ENCODE measurements at places on chromosomes 2 and 18.

DNA sequence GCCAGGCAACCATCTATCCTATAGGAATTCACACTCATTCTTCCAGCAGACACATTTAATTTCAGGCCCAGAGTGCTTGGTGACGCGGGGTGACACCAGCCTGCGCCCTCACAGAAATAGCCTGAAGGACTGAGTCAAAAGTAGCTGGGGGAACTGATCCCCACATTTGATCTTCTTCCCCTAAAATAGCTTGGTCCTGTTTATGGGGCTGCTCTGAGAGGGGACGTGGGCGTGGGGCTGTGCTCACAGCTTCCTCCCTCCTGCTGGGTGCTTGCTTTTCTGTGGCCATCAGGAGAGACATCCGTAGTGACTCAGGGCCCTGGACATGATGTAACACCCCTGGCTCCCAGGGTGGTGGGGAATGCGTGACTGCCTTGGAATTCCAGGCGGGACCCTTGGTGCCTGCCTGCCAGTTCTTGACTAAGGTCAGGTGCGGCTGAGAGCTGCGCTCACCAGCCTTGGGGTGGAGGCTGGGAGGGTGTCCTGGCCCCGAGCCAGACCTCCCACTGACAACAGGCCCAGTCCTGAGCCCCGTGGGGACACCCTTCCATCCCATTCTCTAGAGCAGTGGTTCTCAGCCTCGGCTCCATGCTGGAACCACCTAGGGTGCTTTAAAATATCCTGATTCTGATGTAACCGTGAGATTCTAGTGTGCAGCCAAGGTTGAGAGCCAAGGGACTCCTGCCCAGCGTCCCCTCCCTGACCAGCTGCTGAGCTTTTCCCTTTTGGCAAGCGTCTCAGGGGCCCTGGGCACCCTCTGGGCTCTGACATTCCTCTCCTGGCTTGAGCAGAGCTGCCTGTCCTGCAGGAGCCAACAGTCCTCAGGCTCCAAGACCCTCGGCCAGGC is 47.4 kb upstream of the SMAD7 start:
- DNase-seq = no peak

DNA sequence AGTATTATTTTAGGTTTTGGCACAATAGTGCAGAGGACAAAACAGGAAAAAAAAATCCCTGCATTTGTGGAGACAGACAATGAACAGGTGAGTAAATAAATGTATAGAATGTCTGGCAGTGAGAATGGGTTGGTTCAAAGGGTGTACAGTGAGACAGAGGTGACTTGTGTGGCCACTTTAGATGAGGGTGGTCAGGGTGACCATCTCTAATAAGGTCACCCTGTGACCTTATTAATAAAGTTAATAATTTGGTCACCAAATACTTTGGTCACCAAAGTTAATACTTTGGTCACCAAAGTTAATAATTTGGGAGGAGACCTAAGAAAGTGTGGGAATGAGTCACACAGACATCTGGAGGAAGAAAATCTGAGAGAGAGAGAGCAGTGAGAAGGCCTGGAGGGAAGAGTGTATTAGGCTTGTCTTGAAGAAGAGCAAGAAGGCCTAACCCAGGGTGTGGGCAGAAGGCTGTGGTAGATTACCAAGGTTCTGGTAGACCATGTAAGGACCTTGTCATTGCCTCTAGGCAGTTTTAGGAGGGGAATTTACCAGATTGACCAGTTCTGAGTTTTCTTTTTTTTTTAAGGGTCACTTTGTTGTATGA is 1368.4 kb upstream of the CELF4 start:
- no peak for DNase-seq

DNA sequence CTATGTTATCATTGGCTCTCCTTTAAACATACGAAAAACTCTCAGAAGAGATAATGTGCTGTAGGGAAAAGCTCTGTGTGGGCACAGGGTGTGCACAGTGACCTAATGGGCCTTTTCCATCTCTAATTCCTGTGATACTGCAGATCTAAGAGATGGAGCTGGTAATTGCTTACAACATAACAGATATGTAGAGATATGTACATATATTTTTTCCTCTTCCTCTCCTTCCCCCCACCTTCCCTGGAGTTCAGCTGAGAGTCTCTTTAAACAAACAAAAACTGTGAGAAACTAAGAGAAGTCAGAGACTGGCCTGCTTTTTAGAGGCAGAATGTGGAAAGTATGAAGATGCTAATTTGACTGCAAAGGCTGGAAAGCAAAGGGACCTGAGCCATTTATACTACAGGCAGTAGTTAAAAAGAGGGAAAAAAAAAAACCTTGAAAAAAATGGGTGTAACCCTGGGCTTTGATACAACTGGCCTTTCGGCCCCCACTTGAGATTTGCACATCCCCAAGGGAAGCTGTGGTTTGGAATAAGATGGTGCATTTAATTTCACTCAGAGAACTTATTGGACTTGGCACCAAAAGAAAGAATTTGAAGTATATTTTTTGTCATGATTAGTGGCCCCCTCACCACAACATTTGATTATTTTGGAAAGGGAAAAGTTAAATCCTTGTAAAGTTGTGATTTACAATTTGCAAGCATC is 502.2 kb upstream of the ZEB2 start:
- no peak for DNase-seq

- no peak for DNase-seq
Measured at GRCh38 chr2:105324101-105324500, 5.4 kb downstream of the TGFBRAP1 start.

- DNase-seq = no peak
Measured at GRCh38 chr2:224492531-224492930, 90.6 kb upstream of the FAM124B start.

DNA sequence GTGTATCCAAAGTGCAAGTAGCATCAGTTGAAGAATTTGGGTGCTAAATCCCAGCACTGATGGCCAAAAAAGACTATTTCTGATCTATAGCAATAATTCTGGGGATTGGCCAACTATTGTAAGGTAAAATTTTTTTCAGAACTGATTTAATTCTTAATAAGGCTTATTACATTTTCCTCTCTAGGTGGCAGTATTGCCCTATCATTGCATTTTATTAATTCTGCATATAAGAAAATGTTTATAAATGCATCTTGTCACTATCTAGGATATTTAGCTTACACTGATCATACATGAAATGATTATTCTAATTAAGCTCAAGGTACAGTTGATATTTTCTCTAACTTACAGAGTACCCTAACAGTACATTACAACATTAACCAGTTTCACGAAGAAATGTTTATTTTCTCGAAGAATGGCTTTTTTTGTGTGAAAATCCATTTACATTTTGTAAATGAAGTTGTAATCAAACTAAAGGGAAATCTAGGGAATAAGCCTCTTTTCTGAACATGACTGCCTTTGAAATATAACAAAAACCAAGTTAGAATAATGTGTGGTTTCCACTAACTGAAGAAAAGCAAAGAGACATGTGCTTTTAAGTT is 11.0 kb downstream of the TTN start:
- no peak for DNase-seq

DNA sequence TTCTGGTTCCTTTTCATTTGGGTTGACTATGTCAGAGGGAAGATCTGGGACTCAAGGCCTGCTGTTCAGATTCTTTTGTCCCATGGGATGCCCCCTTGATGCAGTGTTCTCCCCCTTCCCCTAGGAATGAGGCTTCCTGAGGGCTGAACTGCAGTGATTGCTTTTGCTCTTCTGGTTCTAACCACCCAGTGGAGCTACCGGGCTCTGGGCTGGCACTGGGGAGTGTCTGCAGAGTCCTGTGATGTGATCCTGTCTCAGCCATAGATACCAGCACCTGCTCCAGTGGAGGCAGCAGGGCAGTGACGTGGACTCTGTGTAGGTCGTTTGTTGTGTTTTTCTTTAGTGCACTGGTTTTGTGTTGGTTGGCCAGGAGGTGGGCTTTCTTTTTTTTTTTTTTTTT is 32.1 kb upstream of the RHOB start:
- DNase-seq = no peak

DNA sequence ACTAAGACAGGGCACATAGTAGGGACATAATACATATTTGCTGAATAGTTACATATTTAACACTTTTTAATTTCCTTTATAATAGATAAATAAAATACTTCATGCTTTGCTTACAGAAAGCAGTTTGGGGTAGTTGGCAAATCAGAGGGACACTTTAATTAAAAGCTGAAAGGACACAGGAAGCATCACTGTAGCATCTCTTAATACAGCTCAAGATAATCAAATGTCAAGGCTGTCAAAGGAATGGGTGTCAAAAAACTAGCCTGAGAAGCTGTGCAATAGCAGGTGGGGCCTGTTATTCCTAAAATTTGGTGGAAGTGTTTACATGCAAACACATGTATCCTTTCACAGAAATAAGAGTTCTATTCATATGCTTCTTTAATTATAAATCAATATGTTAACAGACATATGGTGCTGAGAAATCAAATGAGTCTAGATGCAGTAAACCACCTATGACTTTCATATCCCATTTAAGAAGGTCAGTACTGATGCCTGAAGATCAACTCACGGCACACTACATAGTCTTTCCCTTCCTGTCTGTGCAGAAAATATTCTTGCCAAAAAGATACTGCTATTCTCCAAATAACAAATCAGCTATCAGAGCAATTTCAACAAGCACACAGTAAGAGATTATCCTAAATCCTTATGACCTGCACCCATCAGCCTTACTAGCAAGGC is 174.6 kb downstream of the STK39 start:
- DNase-seq = no peak

DNA sequence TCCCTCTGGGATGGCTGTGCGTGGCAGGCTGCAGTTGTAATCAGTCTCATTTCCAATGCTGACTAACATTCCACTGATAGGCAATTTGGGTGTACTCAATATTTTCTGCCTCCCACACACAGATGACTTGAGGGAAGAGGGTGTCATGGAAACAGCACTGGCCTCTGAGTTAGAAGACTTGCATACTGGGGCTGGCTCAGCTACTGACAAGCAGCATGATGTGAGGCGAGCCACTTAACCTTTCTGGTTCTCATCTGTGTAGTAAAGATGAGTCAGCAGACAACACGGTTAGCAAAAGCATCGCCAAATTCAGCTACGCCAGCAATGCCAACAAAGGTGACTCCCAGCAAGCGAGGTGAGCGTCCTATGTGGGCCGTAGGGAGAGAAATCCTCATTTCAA is 73.5 kb downstream of the COLEC12 start:
- no peak for DNase-seq

DNA sequence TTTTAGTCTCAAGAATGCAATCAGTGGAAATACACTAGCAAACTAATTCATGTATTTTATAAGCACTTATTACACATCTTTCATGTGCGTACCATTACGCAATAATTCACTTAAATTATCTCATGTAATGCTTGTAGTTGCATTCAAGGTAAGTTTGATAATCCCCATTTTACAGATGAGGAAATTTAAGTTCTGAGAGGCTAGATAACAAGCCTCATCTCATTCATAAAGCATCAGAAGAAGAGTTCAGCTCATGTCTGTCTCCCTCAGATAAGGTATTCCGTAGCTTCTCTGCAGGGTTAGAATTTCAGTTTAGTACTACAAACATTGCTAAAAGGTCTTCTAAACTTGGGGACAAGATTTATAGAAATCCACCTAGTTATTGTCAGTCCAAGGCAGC is 47.8 kb downstream of the HNMT start:
- no peak for DNase-seq

GRCh38 chr2:224178056-224178455 is 139.0 kb upstream of the SERPINE2 start:
- no peak for DNase-seq

DNA sequence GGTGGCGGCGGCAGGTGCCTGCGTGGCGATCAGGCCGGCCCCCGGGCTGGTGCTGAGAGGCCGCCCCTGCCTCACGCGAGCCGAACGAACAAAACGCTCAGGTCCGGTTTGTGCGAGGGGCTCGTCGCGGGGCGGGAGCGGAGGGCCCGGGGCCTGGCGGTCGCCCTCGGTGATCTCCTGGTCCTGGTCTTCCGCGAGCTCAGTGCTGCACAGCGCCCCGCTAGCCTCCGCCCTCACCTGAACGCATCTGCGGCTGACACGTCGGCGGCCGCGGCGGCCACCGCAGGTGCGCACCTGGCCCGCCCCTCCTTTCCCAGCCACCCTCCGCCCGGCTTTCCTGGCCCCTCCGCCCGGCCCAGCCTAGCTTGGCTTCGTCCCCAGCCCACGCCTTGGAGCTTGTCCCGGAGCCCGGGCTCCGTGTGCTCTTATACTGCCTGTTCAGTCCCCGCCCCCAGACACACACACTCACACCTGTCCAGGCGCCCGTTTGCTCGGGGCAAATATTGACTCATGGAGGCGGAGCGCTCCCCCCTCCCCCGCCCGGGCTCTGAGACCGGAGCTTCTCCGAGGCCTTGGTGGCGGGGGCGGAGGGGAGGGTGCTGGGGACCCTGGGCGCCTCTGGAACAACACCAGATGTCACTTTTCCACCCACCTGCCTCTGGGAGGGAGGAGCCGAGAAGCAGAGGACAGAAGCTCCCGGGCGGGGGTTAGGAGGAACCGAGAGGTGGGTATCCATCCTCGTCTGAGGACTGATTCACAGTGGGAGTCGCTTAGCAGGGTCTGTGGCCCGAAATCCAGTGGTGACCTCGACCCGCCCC is 8.6 kb upstream of the CRYBA2 start:
- DNase-seq = no peak

DNA sequence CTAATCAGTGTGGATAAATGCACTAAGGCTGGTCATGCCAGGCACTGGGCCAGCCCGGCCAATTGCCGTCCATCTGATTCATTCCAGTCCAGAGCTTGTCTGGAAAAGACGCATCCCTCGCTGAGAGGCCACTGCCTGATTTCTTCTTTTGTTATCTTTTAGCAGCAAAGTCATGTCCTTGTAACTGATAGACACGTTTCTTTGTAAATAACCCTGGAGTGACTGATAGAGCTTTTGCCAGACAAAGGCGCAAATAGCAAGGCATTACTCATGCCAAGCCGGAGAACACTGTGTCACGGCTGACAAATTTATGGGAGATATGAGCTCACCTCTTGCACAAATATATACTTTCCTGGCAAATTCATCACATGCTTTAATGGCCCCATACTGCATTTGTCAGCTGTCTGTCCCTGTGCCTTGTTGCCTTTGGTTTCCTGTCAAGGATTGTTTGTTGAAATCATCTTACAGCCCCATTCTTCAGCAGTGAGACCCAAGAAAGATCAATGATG is 164.4 kb downstream of the ETAA1 start:
- no peak for DNase-seq

- no peak for DNase-seq
Measured at GRCh38 chr18:5107988-5108387, 89.1 kb downstream of the AKAIN1 start.

DNA sequence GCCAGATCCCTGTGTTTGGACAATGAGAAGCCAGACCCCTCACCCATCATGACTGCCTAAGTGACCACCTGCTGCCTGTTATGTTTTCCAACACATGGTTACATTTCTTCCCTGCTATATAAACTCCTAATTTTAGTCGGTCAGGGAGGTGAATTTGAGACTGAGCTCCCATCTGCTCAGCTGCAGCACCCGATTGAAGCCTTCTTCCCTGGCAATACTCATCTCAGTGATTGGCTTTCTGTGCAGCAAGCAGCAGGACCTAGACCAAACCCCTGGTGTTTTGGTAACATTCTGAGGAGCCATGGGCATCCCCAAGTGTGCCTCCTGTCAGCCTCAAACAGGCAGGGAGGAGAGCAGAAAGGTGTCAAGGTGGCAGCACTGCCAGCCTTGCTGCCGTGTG is 141.2 kb downstream of the CD8B2 start:
- no peak for DNase-seq

- DNase-seq = no peak
Measured at GRCh38 chr2:139613264-139613663, 833.1 kb upstream of the NXPH2 start.

GRCh38 chr2:39858677-39859076 is 79.6 kb upstream of the THUMPD2 start:
- DNase-seq = no peak
